Liver (tissue), 10 donors: ENCODE measurements at places on chromosomes 5 and 9. TPM values are rescaled to one million over a fixed set of nuclear protein-coding genes. Genes with fewer than 3 reads are reported as not detected.

Gene MAPK9
- 22.7 TPM for total RNA-seq

DNA sequence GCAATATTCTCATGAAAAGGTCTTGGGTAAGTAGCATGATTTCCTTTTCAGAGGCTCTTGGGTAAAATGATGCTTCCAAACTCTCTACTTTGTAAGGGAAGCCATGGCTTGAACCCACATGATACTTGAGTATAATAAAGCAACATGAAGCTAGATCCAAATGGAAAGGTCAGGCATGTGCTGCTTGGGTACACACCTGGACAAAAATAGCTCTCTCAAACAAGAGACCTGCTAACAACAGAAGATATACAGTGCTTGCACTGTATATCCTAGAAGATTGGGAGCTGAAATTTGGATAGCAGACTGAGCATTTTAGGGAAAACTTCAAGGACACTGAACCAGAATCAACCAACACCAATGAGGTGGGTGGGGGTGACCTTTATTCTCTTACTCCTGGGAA is 40.2 kb downstream of the NMUR2 start:
- no peak for DNase-seq

Gene DDX4
- not detected for total RNA-seq

GRCh38 chr5:172095368-172096206 is 89.1 kb upstream of the FBXW11 start:
- no peak for DNase-seq

- DNase-seq, result no peak
Measured at GRCh38 chr9:34983209-34983608, 6.3 kb upstream of the DNAJB5 start.

- no peak for DNase-seq
Measured at GRCh38 chr9:94664801-94665200, 25.5 kb upstream of the FBP1 start.

Gene PCDHGA12
- 1.9 TPM for total RNA-seq
